CD4-positive, alpha-beta T cell treated with Interleukin-17A for 4 hours (primary cell): ENCODE measurements at places on chromosomes 2 and 18.

DNA sequence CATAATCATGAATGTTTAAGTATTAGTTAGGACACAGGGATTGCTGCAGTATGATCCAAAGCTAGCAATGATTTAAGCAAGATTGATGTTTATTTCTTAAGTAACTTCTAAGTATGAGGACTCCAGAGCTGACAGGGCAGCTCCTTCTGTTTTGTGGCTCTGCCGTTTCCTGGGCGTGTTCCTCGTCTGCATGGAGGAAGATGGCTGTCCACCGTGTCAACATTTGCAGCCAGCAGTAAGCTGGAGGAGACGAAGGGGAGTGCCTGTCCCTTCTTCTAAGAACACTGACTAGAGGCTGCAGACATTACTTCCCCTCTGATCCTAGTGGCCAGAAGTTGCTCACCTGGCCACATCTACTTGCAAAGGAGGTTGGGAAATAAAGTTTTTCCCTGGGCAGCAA, 144.1 kb downstream of the MYO1B start:
- DNase-seq: no peak

GRCh38 chr2:194815475-194815874, 841.6 kb upstream of the SLC39A10 start:
- no peak for DNase-seq

DNA sequence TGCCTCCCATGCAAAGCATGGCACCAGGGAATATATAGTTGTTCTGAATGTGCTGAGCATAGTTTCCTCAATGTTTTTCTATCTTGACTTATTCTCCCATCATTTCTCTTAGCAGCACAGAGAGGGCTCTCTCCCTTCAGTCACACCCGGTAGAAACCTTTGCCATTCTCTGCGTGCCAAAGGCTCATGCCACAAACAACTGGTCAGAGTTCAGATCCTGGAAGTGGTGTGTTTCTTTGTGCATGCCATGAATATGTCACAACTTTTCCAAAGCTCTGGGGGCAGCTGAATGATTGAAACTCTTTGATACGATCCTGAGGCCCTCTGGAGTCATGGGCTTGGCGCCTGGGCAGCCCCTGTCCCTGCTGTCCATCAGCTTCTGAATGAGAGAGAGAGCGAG, 28.0 kb upstream of the EDAR start:
- no peak for DNase-seq

DNA sequence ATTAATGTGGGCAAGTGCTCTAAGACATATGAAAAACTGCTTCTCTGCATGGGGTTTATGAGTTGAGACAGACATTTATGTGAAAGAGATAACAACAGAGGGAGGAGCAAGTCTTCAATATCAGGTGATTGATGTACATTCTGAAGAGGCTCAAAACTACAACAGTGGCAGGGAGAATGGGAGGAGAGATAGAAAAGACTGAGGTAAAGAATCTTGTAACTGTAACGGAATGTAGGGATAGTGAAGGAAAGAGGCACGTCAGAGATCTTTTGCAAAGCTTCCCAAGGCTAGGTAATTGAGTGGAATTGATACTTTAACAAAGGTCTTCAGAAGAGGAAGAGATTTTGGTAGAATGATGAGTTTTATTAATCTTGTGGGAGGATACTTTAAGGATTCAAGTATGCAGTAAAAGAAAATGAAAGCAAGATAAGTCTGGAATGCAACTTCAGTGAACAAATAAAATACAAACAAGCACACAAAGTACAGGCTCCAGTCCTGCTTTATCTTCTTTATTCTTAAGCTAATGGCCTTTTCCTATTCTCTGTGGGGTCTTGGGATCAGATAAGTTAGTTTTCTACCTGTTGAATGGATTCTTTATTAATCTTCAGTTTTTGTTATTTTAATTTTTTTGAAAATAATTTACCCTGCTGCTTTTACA, 15.0 kb downstream of the SMAD4 start:
- no peak for DNase-seq

- no peak for DNase-seq
Observed at GRCh38 chr2:201891676-201892075, 85.3 kb downstream of the CDK15 start.

DNA sequence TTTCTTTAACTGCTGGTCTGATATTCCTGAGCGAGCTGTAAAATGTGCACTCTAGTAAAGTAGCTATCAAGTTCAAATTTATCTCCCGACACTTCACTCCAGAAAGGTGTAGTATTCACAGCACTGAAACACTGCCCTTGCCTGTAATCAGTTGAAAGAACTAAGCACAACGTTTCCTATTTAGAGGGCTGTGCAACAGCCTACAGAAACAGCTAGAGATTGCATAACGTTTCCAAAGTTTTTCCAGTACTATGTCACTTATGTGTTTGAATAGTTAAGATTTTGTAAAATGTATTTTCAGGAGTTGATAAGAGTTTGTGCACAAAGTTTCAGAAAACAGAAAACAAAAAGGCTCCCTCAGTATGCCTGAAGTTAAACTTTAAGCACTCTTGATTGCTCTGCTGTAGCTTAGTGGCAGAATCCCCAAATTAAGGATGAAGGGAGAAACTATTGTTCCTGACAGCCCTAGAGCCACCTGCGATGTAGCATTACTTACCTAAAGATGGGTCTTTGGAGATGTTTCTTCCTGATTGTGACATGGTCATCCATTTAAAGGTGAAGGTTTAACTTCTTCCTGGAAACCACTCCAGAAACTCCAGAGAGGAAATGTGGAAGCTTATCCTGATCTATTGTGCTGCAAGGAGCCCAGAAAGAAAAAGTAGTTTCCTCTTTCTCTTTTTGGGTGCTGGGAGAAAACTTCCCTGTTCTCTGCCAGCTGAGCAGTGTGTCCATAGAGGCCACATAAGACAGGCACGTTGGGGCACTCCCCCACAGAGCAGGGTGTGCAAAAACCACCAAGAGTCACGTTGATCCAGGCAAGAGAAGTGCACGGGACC, 536 bp downstream of the PDE1A start:
- DNase-seq: no peak

- no peak for DNase-seq
Observed at GRCh38 chr2:226818930-226819329, 16.9 kb upstream of the RHBDD1 start.

GRCh38 chr2:153487448-153487847, 8.9 kb upstream of the RPRM start:
- no peak for DNase-seq

- peak; percentile 66 for DNase-seq
Observed at GRCh38 chr2:7567646-7568045, 650.4 kb downstream of the RNF144A start.

GRCh38 chr2:12317814-12318426, 398.8 kb upstream of the TRIB2 start:
- no peak for DNase-seq

DNA sequence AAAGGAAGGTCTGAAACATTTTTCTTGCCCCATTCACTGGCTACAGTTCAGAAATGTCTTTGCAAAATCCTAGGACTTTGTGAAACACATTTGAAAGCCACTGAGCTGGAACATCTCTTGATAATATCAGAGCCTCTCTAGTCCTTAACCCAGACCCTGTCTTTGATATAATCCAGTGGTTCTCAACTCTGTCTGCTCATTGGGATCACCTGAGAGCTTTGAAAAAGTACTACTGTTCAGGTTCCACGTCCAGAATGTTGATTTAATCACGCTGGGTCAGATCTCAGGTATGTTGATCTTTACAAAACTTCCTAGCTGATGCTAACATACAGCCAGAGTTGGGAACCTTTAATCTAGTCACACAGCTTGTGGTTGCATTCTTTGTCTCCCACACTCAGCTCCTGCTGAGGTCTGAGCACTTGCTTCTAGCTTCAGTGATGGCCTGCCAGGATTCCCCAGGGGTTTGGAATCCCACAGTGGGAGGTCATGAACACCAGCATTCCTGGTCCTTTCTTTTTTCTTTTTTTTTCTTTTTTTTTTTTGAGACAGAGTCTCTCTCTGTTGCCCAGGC, 262.7 kb downstream of the SETBP1 start:
- no peak for DNase-seq

DNA sequence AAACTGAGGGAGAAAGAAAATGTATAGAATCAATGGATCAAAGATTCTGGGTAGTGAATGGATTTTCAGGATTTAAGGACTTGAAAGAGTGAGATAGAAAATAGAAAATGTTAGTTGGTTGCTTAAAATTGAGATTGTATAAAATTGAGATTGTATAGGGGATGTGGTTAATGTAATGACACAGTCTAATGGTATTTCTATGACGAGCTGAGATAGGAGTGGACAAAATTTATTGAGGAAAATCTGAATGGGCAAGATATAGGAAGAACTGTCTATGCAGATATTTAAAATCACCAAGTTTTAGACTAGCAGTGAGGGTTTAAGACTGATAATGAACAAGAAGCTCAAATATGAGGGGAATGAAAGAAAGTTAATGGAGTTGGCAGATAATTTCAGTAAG, 406.6 kb downstream of the NYAP2 start:
- DNase-seq: no peak

DNA sequence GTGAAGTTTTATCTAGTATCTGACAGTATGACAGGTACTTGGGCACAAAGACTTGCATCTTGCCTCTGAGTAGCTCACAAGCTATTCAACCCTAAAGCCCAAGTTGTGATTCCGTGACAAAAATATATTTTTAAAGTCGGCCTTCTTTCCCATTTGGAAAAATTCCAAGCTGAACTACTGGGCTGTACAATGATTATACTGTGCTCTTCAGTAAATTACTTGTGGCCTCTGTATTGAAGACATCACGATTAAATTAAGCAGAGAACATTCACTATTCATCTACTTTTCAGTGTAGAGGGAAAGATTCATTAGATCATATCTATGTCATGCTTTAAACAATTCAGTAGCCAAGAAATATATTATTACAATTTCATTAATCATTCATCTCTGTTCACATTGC, 282.2 kb downstream of the CDH2 start:
- no peak for DNase-seq

GRCh38 chr2:157233506-157233905, 24.0 kb upstream of the GALNT5 start:
- no peak for DNase-seq

DNA sequence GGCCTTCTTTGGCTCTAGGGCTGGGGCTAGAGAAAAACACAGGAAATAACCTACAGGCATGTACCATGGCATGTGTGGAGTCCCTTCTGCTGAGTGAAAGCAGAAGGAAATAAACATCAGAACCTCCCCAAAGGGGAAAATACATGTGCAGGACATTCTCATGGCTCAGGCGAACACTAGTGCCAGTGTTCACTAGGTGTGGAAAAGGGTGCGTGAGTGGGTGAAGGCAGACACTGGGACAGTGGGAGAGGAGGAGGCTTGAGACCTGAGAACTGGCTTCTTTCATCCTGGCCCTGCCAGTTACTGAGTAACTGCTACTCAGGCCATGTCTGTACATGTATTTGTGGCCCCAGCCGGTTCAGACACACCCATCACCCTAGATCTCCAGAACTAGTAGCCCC, 268.2 kb downstream of the PRKCE start:
- DNase-seq: no peak

DNA sequence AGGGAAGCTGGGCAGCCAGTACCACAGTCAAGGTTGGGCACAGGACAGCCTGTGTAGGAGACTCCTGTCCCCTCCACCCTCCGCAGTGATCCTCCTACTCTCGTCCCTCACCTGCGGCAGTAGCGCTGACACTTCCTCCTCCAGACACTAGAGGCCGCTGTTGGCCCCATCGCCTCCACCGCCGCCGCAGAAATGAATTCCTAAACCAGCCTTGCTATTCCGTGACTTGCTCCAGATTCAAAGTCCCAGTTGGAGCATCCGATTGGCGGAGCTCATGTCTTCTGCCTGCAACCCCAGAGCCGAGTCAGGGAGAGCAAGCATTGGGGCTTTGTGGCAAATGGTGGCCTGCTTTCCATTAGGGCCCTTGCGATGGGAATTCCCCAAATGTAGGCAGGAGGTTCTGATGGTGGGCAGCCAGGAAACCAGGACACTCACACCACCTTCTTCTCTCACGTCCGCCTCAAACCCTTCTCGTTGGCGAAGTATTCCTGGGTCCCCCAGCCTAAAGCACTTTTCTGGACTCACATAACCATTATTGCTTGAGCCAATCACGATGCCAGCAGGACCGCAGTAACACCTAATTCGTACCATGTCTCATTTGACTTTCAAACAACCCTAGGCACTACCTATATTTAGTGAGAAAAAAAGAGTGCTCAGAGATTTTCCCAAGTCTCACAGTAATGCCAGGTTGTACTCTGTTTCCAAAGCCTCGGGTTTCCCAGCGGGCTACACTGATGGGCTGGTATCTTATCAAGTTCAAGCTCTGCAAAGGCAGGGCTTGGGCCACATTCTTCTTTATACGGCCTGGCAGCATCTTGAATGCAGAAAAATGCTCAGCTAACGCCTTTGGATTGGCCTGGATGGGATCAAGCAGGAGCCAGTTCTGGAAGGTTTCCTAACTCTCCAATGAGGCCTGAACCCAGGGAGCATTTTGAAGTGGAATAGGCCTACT, 1.2 kb upstream of the DNAJB2 start:
- DNase-seq: peak; percentile 82

- DNase-seq: no peak
Observed at GRCh38 chr18:70044632-70045031, 97.0 kb upstream of the CD226 start.

DNA sequence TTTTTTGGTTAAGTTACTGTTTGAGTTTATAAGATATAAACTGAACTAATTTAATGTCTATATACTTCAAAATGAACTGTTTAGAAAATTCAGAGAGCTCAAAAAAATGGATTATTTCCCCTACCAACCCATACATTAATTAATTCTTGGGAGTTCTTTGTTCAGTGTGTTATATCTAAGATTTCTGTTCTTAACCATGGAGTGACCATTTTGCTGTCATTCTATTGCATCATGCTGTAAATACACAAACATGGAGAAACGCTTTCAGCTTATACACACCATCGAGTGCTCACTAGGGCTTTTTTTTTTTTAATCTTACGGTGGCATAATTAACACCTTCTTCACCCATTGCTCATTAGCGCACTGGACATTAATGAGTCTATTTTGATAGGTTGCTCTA, 33.4 kb upstream of the TBR1 start:
- DNase-seq: no peak

DNA sequence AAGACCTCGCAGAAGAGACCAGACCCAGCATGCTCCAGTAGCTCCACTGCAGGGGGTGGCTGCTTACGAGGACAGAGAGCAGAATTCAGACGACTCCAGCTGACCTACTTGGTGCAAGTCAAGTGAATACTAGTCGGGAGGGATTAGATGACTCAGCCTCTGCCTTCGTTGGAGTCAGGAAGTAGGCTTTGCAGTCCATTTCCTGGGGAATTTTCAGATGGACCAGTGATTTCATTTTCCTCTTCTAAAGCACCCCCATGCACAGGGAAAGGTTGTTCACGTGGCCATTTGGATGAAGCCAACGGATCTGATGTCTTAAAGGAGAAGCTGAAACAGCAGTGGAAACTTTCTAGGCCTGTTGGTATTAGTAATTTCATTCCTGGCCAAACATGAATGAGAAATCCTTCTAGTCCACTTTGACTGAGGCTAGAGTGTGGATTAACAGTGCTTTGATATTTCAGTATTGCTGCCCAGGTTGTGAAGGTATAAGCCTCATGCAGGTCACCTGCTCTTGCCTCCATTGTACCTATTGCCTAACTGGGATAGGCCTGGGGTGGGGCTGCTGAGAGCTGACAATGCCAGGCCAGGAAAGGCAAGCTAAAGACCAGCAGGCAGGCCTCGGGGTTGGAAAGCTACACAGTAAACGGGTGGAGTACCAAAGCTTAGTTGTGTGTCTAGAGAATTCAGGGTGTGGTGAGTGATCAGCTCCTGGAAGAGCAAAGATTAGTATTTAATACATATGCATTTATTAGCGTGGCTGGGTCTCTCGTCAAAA, 117.6 kb upstream of the FOSL2 start:
- no peak for DNase-seq

- DNase-seq: no peak
Observed at GRCh38 chr18:23835506-23835905, 146.3 kb downstream of the LAMA3 start.
